Peyer's patch (tissue), 4 donors: ENCODE measurements at places on chromosomes 2 and 18.

- no peak for DNase-seq
Measured at GRCh38 chr2:28367667-28368356, 24.8 kb upstream of the FOSL2 start.

GRCh38 chr2:118737684-118738083 is 109.8 kb downstream of the EN1 start:
- DNase-seq = no peak

DNA sequence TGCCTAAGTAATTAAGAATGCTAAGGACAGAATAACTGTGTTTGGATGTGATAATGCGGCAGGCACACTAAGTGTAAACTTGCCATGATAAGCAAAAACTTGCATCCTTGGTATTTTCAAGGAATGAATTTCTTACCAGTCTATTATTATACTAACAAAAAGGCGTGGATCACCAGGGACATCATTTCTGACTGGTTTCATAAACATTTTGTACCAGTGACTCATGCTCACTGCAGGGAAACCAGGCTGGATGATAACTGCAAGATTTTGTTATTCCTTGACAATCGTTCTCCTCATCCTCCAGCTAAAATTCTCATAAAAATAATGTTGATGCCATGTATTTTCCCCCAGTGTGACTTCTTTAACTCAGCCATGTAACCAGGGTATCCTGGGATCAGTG is 289.5 kb downstream of the CDCA7 start:
- DNase-seq = no peak

GRCh38 chr2:143063612-143064200 is 65.5 kb upstream of the ARHGAP15 start:
- no peak for DNase-seq

DNA sequence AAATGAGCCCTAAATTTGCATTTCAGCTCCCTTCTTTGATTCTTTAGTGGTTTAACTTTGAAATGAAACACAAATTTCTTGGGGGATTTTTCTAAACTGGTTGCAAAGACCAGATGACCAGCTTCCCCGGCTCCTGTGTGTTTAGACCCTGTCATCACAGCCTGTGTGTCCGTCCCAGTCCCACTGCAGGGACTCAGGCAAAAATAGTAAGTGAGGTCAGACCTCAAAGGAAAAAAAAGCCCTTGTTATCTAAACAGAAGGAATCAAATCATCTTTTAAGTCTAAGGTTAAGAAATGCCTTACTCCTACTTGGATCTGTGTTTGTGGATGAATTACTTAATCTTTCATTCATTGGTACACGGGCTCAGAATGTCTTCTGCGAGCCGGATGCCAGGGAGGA is 423.7 kb downstream of the LPIN1 start:
- no peak for DNase-seq

GRCh38 chr2:47174733-47175361 is 19.7 kb upstream of the STPG4 start:
- peak; percentile 45 for DNase-seq

DNA sequence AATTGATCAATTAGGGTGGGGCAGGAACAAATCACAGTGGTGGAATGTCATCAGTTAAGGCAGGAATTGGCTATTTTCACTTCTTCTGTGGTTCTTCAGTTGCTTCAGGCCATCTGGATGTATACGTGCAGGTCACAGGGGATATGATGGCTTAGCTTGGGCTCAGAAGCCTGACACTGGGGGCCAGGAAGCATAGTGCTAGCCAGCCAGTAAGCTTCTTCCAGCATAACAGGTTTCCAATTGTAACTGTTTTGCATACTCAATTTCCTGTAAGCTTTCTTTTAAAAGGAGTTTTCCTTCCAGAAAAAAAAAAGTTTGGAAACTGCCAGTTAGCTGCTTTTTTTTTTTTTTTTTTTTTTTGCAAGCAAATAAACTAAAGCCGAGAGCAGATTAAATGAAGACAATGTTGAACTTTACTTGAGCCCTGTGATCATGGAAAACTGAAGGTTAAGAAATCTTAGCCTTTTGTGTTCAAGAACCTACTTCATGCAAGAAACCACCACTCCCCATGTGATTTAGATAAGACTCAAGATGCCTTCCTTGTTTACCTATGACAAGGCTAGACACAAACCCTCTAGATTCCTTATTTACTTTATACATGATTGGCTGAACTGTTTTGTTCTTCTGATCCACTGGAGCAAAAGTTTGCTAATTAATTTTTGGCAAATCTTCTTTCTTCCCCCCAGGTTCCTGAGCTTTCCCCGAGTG is 126.9 kb upstream of the LINC00305 start:
- no peak for DNase-seq

GRCh38 chr2:201322772-201323171 is 34.4 kb downstream of the FLACC1 start:
- DNase-seq = no peak

DNA sequence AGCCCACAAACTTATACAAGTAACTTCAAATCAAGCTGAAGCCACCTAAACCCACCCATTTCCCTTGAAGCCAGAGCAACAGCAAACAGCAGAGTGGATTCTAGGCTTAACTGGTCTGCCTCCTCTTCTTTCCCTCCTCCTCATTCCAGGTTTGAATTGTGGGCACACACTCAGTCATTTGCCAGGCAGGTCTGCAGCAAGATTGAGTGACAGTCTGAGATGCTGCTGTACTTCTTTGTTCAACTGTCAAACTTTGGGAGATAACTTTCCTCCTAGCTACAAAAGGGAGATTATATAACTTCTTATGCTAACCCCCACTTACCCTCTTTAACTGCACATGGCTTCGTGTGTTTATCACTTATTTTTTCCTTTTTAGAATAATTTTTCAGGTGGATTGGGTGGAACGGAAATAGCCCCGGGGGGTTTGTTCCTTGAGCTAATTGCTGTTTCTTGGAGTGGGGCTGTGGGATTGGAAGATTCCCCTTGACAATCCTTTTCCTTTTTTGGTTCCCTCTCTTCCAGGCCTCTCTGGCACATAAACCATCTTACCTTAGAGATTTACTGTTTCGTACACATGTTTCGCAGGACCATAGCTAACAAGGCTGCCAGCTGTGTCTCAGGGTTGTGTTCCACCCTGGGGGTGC is 55.0 kb downstream of the RNF144A start:
- DNase-seq = no peak

DNA sequence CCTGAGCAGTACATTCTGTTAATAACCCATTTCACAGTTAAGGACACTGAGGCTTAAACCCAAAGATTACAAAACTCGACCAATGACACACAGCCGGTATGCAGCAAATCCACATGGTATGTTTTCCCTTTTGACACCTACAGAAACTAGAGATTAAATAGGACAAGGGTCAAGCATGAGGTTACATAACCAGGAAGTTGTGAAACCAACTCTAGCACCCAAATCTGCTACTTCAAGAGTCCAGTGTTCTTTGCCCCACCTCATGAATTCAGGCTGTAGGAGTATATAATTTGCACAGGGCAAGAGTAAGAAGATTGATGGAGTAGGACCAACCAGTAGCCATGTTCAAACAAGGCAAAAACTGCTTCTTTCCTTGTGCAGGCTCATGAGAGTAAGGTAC is 249.8 kb downstream of the BCL11A start:
- no peak for DNase-seq
